ENCODE measurements at places on chromosomes 4 and X.
A peak's percentile ranks its signal among the peaks of the same experiment; 100 is the strongest.

GRCh38 chr4:8906668-8906970 is 35.0 kb upstream of the HMX1 start:
- no peak for DNase-seq

DNA sequence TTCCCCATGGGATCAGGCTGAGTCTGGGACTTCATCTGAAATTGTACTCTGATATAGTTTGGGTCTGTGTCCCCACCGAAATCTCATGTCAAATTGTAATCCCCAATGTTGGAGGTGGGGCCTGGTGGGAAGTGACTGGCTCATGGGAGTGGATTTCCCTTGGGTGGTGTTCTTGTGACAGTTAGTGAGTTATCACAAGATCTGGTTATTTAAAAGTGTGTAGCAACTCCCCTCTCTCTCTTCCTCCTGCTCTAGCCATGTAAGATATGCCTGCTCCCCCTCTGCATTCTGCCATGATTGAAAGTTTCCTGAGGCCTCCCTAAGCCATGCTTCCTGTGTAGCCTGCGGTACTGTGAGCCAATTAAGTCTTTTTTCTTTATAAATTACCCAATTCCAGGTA is 61.0 kb downstream of the RASGEF1B start:
- DNase-seq: no peak

DNA sequence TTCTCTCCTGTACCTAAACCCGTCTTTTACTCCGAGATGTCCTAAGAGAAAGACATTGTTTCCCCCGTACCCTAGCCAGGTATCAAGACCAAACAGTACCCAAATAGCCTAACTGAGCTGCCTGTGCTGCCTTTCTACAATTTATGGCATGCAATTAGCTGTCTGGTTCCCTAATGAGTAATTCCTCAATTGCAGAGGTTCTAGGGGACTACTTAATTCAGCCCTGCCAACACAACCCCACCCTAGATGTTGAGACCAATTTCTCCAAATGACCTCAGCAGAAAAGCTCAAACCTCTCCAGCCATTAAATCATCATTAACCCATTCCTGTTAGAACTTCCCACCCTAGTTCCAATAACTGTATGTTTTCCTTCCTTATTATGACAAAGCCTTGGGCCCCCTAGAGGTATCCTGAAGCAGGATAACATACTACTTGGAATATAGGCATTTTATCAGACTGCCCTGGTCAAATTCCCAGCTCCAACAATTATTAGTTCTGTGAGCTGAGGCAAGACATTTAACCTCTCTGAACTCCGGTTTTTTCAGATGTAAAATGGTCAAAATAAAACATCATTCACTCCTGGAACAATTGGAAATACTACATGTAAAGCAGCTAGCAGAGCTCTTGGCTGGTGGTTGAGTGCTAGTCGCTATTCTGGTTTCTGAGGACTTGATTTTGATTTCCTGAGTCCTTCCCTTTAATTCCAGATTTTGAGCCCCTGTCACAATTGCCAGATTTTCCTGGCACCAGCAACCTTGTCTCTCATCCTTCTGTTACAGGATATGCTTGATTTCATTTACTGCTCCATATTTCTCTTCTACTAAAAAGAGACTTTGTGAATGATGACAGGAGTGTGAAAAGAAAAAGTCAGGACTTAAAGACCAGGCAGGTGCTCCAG is 244.6 kb upstream of the TENM3 start:
- DNase-seq: no peak

DNA sequence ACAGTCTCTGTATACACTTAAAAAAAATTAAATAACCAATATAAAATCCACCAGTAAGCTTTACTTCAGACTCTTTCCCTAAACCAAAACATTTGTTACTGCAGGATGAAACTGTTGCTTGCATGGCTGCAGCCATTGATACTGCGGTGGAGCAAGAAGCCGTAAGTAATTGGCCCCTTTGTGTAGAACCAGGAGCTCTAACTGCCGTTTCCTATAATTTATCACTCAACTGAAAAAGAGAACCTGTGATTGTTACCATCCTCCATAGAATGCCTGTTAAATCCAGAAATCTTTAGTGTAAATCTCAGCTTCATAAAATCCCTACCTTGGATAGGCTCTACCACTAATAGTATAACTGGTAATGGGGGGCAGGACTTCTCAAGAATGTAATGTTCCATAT is 62.6 kb downstream of the KIF4A start:
- DNase-seq: no peak

- no peak for DNase-seq
Measured at GRCh38 chr4:38904682-38905081, 37.1 kb downstream of the FAM114A1 start.

GRCh38 chr4:24988776-24989175 is 42.0 kb downstream of the LGI2 start:
- DNase-seq: peak; percentile 26

GRCh38 chrX:121639781-121640180 is 592.4 kb downstream of the GLUD2 start:
- no peak for DNase-seq

DNA sequence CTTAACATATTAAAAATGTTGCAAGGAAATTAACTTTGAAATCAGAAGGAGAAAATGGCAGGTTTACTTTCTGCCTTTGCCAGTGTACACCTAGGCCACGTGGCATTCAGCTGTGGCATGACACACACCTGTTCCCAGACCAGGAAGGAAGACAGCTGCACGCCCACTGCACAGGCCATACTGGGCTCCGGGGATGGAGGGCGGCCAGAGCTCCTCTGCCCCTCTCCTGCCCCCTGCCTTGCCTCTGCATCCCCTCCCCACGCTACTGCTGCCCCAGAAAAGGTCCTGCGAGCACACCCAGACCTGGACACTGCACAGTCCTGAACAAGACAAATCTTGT is 68.4 kb downstream of the GATB start:
- no peak for DNase-seq

DNA sequence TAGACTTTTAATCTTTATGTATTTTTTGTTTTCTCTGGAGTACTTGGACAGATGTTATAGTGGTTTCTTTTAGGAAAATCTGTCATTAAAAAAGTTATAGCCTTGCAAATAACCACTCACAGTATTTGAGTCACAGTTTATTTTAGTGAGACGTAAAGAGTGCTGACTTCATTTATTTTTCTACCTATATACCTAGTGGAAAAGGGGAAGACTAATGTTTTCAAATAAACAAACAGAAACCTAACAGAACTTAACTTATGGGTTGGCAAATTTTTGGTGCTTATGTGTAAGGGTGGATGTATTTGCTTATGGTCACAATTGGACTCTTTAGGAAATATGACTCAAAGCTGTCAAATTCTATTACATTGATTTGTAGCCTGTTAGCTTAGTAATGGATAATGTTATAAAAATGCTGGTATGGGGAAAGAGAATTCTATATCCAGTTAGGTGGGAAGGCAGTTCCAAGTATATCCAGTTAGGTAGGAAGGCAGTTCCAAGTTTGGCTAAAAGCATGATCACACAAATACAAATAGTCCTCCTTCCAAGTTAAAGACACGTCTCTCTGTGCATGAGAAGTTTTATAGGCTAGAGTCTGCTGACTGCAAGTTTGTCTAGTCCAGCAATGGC is 61.9 kb downstream of the SLC9A6 start:
- no peak for DNase-seq

DNA sequence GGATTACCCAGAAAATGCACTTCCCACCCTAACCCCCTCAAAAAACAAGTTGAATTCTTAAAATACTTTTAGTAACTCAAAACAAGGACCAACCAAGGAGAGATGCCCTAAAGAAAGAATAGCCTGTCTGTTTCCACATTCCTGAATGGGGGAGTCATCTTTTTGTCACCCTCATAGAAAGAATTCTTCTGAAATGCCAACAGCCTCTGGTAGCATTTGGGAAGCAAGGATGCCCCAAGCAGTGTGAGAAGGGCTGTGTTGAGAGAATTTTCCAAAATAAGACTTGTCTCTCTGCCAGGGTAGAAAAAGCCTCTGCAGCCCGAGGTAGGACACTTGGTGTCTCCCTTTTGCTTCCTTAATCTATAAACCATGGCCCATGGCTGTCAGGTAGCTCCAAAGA is 173.1 kb upstream of the VCX3A start:
- DNase-seq: no peak

- peak; percentile 8 for DNase-seq
Measured at GRCh38 chrX:38458071-38458470, 103.3 kb upstream of the TSPAN7 start.

- DNase-seq: no peak
Measured at GRCh38 chr4:87339440-87339839, 16.8 kb upstream of the HSD17B13 start.

DNA sequence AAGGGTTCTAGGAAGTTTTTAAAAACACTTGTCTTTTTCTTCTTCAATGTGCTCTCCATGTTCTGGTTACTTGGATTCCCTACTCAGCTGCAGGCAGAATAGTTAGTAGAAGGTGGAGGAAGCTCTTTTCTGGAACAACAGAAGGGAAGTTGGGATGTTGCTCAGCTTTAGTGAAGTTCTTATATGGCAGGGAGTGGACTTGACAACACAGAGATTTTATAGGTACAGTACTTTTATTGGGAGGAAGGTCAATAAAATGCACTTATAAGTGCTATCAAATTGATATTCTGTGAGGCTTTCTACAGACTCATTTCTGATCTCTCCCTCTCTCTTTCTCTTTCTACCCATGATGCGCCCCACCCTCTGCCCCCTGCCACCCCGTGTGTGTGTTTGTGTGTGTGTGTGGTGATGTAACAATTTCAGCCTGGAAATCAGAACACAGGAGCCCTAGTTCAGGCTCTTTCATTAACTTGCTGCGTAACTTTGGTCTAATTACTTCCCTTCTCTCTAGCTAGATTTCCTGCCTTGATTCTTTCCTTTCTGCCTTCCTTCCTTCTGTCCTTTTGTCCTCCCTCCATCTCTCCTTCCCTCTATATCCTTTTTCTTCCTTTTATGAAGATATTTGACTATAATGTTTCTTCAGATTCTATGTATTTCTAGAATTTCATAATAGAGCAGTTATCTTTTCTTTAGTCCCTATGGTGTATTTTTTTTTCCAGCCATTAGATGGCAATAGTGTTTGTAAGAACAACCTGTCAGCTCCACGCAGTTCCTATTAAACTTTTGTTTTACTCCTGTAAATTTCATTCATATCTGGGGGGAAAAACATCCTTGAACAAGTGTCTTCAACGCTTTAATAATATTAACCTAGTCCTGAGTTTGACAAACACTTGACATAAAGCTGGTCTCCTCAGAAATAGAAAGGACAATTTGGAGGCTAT is 37.1 kb downstream of the HEPH start:
- DNase-seq: peak; percentile 23

GRCh38 chr4:183814461-183814860 is 90.6 kb upstream of the STOX2 start:
- DNase-seq: no peak

- DNase-seq: no peak
Measured at GRCh38 chr4:78960926-78961325, 21.7 kb upstream of the PAQR3 start.

DNA sequence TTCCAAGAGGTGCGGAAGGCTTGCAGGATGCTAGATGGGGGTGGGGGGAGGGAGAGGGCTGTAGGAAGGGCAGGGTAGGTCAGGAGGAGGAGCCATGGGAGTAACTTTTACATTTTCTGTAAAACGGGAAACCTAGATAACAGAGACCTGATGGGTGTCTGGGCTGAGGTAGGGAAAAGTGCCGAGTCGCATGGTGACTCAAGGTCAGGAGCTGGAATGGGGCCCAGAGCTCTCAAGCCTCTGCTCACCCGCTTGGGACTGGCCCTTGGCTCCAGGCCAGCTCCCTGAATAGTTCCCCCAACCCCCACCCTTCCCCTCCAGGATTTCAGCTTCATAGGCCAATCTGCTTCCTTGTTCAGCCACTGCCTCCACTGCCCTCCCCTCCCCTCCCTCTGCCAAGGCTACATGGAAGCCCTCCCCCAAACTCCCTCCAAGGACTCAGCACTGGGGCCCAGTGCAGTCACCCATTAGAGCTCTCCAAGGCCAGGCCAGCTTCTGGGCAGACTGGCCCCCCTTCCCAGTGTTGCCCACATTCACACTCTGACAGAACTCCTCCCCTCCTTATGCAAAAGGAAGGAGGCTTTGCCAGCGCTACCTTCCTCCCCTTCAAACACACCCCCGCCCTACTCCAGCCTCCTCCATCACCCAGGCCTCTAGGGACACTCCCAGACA is 43.6 kb downstream of the TSC22D3 start:
- peak; percentile 93 for DNase-seq

- DNase-seq: no peak
Measured at GRCh38 chrX:111831343-111831742, 44.6 kb upstream of the TRPC5OS start.

DNA sequence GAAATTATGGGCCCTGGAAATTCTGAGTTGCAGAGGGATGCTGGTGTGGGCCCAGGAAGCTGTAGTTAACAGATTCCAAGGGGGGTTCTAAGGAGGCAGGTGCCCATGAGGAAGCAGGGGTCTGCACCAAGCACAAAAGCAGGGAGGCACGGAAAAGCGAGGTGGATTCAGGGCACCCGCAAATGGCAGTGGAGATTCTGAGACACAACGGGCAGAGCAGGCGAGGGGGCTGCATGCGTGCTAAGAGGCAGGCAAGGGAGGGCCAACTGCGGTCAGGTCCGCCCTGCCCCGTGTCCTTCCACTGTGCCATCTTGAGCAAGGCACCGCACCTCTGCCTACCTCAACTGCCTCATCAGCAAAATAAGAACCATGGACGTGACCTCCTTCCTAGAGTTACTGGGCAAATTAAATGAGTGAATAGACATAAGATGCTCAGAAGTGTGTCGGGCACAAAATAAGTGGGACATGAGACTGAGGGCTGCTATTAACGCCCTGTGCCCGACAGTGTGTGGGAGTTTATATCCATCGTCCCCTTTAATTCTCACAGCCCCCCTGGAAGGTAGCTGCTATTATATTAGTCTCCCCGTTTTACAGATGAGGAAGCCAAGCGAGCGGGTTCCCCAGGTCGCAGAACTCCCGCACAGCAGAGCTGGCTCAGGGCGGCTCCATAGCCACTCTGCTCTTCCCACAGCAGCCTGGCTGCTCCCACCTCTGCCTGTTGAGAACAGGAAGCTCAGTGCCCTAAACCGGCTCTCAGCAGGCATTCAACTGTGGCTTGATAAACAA is 67.6 kb downstream of the PPP2R2C start:
- DNase-seq: no peak

GRCh38 chr4:124177647-124178425 is 534.7 kb downstream of the ANKRD50 start:
- DNase-seq: no peak

DNA sequence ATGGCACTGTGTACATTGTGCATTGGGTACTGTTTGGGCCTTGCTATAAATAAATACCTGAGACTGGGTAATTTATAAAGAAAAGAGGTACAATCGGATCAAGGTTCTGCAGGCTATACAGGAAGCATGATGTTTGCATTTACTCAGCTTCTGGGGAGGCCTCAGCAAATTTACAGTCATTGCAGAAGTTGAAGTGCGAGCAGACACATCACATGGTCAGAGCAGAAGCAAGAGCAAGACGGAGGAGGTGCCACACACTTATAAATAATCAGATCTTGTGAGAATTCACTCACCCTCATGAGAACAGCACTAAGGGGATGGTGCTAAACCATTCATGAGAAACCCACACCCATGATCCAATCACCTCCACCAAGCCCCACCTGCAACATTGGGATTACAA is 505.0 kb downstream of the ARAP2 start:
- DNase-seq: no peak

GRCh38 chrX:45083314-45083713 is 117.4 kb downstream of the DIPK2B start:
- DNase-seq: no peak
